Left colon (tissue), 2 donors: ENCODE measurements at places on chromosomes 1 and 21.
A peak's percentile ranks its signal among the peaks of the same experiment; 100 is the strongest.

DNA sequence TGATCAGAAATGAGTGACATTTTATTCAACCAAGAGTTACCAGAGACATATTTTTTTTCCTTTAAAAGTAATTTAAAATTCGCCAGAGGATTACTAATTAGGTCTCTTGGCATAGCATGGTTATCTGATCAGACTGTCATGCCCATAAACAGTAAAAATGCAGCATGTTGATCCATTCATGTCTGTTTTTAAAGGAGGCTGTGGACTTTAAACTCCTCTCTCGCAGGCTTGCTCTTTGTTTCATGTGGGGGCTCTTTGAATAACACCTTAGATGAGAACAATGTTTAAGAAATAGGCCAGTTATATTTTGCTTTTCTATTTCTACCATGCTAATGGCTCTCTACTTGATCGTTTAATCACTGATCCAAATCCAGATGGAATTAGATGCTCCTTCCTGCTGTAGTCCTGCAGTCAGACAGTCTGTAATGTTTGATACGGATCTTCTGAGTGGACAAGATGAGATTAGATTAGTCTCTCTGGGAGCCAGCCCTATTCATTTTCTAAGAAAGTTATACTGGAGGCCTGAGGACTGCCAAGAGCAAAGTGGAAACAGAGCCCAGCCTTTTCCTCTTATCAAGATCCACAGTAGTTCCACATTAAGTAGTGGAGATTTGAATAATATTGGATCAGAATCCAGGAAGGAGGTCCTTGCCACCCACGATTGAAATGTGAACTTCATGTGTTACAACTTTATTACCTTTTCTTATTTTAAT lies 197.4 kb downstream of the HS2ST1 start:
- no peak for DNase-seq

DNA sequence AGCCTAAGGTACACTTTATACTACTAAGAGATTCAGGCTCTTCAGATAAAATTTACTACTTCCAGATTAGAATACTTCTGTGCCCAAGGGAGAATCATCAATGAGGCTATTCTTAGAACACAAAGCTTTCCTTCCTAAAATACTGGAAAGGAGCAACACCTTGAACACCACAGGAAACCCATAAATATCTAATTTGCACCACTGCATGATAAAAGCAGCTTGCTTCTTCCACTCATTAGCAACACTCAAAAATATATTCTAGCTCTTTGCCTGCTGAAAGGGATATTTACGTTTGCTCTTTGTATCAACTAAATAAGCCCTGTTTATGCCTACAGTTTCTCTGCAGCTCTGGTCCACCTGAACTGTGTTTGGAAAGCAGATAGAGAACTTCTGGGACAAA lies 284.3 kb downstream of the RWDD3 start:
- DNase-seq = no peak

GRCh38 chr1:77230051-77230450 lies 10.8 kb upstream of the PIGK start:
- no peak for DNase-seq

DNA sequence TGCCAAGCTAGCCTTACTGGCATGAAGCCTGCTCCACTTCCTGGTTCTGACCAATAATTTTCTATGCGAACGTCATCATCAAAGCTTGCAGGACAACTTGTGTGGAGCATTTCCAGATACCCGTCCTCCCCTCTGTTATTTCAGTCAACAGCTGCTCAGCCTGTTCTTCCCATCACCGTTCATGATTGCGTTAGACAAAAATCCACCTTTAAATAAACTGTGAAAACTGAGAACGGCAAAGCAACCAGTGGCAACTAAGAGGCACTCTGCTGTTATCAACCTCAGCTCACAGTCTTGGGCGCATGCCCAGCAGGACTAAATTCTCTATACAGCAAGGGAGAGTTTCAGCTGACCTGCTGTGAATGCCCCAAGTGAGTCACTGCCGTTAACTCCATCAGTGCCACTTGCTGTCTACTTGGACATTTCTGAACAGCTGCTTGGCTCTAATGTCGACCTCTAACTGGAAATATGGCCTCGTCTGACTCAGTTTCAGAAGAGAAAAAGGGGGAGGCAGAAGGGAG lies 207.4 kb upstream of the RUNX1 start:
- peak; percentile 88 for DNase-seq

DNA sequence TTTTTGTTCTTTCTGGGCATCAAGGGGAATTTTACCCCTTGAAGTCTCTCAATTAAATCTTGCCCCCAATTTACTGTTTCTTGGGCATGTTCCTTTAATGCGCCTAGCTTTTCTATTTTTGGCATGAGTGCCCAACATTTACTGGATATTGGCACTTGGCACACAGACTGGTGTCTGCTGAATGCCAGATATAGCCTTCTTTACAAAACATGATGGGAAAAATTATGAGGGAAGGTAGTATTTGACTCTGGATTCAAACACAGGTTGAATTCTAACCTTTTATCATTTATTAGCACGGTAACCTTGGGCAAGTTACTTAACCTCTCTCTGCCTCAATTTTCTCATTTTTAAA lies 88.3 kb upstream of the GPR52 start:
- no peak for DNase-seq

- peak; percentile 18 for DNase-seq
These were observed 9.9 kb upstream of the COG2 start for GRCh38 chr1:230632273-230632873.

DNA sequence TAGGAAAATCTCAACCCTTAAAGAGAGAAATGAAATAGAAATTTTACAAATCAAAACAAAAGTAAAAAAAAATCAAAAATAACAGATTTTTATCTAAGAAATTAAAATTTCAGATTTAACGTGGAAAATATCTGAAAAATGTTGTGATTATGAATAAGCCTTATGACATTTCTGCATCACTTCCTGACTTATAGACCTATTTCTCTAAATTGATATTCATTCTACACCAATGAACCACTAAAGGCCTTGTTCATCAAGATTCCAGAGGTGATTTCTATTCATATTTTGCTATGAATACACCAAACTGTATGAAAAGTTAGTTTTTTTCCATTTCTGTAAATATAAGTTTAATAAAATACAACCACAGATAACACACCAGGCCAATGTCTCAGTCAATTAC lies 261.5 kb downstream of the SMYD3 start:
- no peak for DNase-seq

- no peak for DNase-seq
These were observed 2.0 kb downstream of the POLR3C start for GRCh38 chr1:145826030-145826429.

DNA sequence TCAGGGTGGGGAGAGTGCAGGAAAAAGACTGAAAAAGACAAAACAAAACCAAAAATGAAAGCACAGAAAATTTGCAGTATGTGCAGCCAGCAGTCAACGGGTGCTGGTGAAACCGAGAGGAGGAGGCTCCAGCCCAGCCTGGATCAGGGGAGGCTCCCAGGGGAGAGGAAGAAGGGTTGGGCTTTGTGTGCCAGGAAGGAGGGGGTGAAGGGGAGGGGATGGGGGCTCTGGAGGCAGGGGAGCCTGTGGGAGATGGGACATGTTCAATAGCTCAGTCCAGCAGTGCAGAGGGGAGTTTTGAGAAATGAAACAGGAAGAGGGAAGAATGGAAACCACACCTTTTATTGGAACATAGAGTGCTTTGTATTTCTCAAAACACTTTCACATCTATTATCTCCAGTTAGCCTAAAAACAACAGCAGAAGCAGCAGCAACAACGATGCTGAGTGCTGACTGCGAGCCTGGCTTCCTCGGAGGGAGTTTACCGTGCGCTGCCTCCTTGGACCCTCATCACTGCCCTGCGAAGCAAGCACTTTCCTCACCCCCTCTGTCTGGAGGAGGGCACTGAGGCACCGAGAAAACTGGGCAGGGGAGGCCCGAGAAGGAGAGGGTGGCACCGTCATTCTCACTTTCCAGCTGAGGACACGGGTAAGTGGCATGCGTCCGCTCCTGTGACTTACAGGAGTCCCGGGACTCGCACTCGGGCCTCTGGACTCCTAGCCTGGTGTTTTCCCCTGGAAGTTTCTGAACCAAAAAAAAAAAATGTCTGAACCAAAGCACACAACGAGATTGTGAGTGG lies 62.9 kb downstream of the MDM4 start:
- peak; percentile 50 for DNase-seq

- no peak for DNase-seq
These were observed 936 bp upstream of the UBXN11 start for GRCh38 chr1:26307363-26307781.

DNA sequence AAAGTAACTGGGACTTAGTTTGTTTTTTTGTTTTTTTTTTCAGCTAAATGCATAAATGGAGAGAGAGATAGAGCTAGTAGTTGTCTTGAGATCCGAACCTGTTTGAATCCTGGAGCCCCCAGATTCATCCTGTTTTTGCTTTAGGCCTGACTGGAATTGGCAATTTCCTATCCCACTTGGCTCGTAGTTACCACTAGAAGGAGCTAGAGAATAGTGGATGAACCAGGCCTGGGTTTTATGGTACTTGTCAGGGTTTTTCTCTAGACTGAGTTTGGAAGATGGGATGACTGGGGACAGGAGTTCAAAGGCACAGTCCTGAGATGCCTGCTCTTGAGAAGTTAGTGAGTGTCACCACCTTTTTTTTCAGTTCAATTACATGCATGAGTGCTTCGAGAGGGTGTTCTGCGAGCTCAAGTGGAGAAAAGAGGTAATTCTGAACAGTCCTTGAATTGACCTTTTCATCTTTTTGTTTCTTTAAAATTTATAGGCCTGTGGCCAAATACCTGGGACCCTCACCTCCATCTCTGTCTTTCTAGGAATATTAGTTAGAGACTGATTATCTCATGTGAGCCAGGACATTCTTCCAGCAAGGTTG lies 23.4 kb downstream of the CELF3 start:
- no peak for DNase-seq

DNA sequence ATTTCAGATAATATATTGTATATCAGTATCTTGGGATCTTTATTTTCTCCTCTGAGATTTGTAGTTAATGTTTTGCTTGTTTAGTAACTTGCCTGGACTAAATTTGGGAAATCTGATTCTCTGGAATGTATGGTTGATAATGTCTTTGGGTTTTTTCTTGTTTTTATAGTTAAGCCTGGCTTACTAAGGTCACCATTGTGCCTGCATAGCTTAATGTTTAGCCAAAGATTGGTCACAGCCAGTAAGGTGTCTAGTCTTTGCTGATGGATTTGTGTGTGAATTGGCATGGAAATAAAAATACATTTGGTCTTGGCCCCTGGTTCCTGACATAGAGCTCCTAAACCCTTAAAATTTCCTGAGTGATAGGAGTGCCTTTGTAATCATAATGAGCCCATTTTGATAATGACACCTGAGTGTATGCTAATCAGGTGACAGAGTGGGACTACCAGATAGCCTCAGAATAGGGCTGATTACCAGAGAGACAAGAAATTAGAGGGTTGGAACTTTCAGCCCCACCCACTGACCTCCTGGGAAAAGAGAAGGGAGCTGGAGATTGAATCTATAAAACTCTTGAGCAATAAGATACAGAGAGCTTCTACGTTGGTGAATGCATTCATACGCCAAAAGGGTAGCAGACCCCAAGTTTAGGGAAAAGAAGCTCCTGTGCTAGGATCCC lies 47.9 kb upstream of the NUF2 start:
- DNase-seq = no peak

DNA sequence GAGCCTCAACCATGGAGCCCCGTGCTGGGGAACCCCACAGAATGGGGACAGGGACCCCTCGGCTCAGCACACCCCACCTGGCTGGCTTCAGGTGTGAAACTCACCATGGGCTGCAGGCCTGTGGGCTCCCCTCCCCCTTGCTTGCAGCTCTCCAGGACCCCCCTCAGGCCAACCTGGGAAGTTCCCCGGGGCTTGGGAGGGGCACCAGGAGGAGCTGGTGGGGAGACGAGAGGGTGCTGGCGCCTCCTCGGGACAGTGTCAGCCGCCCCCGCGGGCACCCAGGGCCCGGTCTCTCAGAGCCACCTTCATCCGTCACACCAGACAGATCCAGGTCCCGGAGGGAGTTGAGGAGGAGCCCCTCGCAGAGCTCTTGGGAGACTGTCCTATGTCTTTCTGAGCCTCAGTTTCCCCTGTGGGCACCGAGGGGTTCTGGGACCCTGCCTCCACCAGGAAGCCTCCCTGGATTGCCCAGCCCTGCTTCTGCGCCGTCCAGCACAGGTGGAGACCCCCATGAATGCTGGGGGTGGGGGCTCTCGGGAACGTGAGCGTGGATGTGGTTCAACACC lies 657 bp upstream of the TNFRSF18 start:
- no peak for DNase-seq

DNA sequence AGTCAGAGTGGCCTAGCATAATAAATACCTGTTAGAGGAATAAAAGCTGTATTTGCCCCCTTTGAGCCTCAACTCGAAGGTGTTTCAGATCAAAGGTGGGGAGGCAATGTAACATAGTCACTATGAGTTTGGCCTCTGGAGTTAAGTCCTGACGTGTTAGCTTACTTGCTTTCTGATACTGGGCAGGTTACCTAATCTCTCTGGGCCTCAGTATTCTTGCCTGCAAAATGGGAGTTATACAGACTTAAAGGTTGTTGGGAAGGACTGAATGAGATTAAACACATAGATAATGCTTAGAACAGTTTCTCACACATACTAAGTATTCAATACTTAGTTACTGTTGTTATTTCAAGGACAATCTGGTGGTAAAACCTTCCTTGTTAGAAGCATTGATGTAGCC lies 15.5 kb downstream of the RNF220 start:
- DNase-seq = no peak

DNA sequence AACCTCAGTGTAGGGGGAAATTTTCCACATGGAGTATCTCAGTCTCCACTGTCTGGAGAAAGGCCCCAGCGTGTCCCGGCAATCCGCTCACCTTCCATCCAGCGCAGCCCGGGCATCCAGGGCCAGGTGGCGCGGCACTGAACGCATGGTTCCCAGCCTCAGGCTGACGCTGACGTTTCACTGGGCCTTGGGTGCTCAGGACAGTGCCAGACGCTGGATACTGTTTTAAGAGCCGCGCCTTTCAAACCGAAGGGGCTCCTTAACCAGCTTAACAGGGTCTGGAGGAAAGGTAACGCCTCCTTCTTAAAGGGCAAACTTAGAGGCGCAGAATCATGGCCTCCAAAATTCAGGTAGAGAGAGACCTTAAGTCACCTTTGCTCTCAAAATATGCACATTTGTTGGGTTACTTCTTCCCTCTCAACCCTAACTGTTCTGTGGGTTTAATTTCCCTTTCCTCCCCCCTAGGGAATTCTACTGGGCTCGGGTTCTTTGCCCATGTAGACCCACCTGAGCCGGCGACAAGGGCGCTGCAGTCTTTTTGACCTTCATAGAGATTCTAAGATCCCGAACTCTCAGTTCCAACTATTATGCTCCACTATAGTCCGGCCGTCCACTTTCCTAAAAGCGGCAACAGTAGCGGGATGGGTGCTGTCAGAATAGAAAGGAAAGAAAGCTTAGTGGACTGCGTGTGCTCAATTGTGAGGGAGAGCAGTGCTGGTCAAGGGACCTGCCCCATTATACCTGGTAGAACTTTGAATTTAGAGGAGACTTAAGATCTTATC lies 3.5 kb upstream of the LHX9 start:
- DNase-seq = no peak
